ENCODE measurements at places on chromosomes 11 and 22.

GRCh38 chr22:44924710-44925109 is 85.1 kb downstream of the PHF21B start:
- no peak for DNase-seq

DNA sequence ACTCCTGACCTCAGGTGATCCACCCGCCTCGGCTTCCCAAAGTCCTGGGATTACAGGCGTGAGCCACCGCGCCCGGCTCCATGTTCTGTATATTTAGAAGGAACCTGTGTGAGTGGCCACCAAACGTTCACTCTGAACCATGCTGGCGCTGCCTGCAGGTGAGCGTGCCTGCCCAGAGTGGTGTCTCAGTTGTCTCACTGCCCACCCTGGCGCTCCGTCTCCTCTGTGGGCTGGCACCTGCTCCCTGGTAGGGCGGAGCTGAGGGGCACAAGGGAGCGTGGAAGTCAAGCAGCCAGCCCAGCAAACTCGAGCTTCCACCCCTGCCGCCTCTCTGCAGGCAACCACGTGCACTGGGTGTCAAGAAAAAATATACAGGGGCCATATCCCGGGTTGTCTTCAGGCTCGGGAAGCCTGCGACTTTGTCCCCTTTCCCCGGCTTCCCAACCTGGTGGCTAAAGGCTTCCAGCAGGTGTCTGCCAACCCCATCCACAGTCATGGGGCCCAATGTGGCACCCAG is 16.7 kb downstream of the TXN2 start:
- DNase-seq = no peak

GRCh38 chr11:19084661-19085315 is 24.3 kb upstream of the MRGPRX2 start:
- no peak for DNase-seq

GRCh38 chr11:3202759-3203158 is 15.9 kb downstream of the MRGPRG start:
- no peak for DNase-seq

DNA sequence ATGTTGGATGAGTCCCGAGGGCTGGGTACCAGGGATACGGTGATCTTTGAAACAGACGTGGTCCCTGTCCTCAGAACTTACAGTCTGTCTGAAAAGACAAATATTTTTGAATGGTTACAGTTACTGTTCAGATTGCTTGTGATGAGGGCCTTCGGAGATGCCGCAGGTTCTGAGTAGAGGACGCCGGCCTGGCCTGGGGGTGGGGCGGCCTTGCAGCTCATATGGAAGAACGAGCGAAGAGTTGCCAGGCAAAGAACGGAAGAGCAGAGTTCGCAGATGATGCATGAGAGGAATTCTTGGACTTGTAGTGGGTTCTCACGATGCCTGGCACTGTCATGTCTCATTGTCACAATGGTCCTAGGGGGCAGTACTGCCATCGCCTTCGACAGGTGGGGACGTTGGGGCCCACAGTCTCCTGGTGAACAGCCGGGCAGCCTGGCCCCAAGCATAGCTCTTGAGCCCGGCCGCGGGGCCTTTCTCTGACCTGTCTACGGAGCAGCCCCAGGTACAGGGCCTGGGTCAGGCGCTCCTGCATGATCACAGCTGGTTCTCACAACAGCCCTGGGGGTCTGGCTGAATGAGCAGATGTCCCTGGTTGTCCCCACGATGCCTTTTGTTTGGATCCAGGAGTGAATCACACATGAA is 60.9 kb upstream of the PARVG start:
- no peak for DNase-seq

DNA sequence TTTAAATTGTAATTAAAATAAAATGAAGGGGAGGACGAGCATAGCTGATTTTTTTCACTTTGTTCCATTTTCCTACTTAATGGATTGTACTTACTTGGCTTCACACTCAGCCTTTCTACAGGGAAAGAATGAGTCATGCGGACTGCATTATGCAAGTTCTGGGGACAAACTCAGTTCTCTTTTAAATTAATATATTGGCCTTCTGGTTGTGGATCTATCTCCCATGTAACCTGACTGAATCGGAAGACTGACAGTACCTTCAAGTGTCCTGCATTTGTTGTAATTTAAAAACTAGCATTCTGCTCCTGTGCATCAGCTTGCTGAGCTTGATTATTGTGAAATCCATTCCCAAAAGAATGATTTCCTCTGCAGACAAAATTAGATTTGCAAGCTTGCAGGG is 12.2 kb downstream of the OR8D1 start:
- no peak for DNase-seq

- DNase-seq = no peak
These were observed 53.8 kb upstream of the THY1 start for GRCh38 chr11:119476666-119477331.

DNA sequence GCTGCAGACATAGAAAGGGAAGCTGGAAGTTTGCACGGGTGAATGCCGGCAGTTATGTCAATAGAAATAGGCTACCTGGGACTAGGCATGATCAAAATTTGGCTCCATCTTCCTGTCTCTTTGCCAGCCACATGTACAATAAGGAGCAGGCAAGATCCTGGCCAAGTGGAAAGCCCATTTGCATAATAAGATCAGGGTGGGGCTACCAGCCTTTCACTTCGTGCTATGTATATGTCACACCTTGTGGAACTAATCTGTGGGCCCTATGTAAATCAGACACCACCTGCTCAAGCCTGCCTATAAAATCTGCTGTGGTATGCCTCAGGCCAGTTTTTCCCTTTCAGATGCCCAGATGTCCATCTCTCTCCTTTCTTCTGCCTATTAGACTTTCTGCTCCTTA is 79.3 kb upstream of the DRD2 start:
- DNase-seq = no peak

- DNase-seq = no peak
These were observed 443.4 kb downstream of the MIAT start for GRCh38 chr22:27100789-27101188.

DNA sequence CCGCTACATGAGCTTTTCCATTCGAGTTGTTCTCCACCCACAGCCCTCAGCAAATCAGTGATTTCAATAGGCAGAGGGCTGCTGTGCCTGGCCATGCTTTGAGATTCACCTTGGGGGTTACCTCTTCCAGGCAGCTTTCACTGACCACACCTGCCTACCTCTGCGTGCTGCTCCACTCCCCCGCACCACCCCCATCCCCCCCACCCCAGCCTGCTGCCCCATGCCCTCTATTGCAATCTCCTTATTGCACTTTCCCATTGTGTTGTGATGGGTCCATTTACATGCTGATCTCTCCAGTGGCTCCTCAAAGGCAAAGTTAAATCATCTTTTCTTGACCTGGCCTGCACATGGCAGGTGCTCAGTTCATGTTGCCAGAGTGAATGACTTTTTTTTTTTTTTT is 18.0 kb upstream of the POLA2 start:
- DNase-seq = no peak

- no peak for DNase-seq
These were observed 12.5 kb downstream of the NNMT start for GRCh38 chr11:114308689-114309089.

DNA sequence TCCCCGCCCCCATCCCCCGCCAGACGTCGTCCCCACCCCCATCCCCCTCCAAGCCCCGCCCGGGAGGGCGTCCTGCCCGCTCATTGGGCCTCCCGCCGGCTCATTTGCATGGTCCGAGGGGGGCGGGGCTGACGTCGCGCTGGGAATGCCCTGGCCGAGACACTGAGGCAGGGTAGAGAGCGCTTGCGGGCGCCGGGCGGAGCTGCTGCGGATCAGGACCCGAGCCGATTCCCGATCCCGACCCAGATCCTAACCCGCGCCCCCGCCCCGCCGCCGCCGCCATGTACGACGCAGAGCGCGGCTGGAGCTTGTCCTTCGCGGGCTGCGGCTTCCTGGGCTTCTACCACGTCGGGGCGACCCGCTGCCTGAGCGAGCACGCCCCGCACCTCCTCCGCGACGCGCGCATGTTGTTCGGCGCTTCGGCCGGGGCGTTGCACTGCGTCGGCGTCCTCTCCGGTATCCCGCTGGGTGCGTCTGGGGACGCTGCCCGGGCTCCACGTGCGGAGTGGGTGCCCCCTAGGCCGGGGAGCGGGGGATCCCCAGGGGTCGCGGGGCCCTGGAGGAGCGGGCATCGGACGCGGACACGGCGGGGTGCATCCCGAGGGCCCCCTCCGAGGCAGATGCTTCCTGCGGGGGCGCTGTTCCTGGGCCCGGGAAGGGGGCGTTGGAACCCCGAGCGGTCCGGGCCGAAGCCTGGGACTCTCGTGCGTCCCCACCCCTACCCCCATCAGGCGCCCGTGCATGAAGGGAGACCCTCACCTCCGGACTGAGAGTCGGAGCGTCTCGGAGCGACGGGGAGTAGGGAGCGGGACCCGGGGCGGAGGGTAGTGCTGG is at the start of gene PNPLA3:
Gene PNPLA3 (plus strand): TSS at position 175 of the 834 bp plus-strand sequence. CDS start 107 bp downstream, at position 282.
- DNase-seq = peak; percentile 85

GRCh38 chr22:43467216-43467940 is 55.6 kb downstream of the MPPED1 start:
- no peak for DNase-seq

- no peak for DNase-seq
These were observed 175.2 kb downstream of the DBX1 start for GRCh38 chr11:19985111-19985510.

GRCh38 chr11:13109616-13110015 is 100.5 kb downstream of the RASSF10 start:
- DNase-seq = no peak

DNA sequence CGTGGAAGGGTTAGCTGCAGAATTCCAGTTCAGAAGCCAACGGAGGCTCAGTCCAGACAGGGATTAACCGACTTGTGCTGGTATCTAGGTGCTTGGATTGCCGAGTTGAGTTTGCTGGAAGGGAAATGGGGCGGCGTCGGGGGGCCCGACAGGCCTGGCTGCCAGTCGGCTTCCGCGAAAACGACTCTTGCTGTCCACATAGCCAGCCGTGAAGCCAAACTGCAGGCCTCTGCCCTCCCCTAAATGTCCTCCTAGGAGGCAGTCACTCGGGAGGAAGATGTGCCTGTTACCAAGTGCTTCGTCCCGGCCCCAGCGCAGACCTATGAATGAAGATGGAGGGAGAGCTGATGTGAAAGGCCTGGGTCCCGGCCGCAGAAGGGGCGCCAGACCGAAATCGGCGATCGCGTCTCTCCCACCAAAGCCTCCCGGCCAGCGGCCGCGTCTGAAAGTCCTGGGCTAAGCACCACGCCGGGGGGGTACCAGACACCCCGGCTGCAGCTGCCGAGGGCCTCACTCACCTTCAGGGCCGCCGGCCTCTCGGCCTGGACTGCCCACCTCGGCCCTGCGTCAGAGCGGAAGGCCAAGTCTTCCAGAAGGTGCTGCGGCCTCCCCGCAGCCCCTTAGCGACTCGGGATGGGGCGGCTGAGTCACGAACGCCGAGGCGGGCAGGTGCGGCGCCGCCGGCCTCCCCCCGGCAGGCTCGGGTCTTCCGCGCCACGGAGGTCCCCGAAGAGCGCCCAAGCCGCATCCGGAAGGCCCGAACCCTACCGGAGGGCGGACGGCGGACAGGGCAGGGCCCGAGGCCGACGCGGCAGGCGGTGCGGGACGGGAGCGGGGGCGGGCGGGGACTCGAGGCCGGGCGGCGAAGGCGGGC is 7.5 kb downstream of the DPAGT1 start:
- DNase-seq = peak; percentile 58

- no peak for DNase-seq
These were observed 58.3 kb downstream of the CD44 start for GRCh38 chr11:35197292-35197691.

GRCh38 chr11:6567371-6567745 is 36.1 kb downstream of the RRP8 start:
- DNase-seq = no peak

DNA sequence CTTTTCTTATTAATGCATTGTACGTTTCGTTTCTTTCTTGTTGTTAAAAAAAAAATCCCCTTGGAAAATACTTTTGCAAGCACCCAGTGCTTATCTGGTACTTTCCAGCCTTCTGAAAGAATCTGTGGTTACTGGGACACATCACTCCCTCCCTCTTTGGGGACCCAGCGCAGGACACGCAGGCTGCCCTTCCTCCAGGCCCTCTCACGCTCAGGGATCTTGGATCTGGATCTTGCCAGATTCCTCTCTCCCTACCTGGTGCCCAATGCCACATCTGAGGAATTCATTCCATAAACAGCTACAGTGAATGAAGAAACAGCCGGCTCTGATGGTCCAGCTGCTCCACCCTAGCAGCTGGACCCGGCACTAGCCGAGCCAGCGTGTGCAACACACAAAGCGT is 55.7 kb downstream of the PHF21B start:
- no peak for DNase-seq

- no peak for DNase-seq
These were observed 16.8 kb upstream of the LDLRAD3 start for GRCh38 chr11:35927104-35927503.

- DNase-seq = no peak
These were observed 536.5 kb downstream of the NTM start for GRCh38 chr11:131906963-131907362.

GRCh38 chr11:20161923-20162744 is 1.9 kb upstream of the DBX1 start:
- no peak for DNase-seq

GRCh38 chr11:132456751-132457328 is 1075.5 kb downstream of the OPCML start:
- no peak for DNase-seq

DNA sequence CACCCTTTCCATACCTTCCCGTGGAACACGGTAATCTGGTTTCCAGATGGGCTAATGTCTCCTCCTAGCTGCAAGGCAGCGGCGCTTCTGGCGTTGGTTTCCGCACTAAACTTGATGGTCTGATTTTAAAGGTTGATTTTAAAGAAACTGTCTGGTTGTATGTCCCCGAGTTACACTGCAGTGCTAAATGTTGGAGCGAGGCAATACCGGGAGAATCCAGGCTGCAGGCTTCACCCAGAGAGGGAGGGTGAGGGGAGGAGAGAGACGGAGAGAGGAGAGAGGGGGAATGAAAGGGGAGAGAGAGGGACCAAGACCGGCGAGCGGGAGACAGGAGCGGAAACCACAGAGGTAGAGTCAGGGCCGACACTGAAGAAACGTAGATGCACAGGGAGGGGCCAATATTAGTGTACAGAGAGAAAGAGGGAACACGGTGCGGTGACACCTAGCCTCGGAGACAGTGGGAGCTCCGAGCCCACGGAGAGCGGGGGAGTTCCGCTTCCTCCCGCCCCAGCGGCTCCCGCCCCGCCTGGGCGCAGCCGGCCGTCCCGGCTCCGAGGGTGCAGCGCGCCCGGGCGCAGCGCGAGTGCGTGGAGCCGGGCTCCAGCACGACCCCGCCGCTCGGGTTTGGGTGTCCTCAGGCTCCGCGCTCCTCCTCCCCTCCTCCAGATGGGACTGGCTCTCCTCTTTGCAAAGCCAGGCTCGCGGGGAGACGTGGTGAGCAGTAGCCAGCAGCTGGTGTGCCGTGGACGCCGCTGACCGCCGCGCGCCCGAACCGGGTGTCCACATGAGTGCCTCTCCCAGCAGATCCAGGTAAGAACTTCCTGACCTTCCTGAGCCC is 71.9 kb upstream of the GRAMD1B start:
- DNase-seq = peak; percentile 20

DNA sequence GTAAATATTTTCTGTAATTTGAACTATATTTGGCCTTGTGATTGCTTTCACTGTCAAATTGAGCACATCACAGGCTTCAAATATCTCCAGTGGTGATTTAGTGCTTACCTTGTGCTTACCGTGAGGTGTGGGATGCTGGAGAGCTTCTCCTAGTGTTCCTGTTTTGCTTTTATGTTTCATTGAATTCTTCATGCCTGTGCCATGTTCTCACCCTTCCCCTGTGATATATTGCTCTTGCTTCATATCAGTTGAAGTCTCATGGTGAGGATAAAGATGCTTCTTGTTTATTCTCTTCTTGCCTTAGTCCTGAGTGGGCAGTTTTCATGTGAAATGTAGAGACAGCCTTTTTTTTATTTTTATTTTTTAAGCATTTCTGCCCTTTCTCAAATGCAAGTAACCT is 198.0 kb upstream of the PDGFD start:
- no peak for DNase-seq

Measured in stimulated activated CD4-positive, alpha-beta T cell treated with anti-CD3 and anti-CD28 coated beads, Interleukin-4, amount 100 ng/mL, for 1 hour (primary cell).